ENCODE measurements at places on chromosomes 6 and 20.

DNA sequence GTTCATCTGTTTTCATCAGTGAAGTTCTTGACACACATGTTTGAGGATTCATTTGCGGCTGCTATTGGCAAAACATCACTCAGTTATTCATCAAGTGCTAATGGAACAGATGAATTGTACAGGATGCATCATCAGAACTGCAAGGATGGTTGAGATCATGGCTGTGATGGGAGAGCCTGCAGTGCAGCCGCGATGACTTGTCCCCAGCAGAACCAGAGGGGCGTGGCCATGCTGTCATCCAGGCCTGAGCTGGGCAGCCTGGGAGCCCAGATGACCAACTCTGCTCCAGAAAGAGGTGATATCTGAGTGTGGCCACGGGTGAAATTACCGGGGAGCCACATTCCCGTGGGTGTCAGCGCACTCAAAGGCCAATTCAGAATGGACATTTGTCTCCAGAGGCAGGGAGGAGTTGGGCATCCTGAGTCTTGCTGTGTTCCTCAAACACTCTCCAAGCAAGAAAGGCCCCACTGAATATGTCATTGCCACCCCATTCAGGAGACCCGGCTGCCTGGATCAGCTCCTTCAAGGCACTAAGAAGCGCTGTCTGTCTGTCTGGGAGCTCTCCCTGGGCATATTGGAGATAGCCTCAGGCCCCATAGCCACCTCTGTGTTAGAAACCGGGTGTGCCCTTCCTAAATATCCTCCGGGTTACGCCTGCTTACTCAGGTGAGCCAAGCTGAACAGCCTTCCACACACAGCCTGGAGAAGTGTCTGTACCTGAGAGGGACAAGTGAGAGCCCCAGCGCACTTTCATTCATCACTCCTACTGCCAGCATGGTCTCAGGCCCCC, 66.7 kb downstream of the SYNDIG1 start:
- DNase-seq = no peak

DNA sequence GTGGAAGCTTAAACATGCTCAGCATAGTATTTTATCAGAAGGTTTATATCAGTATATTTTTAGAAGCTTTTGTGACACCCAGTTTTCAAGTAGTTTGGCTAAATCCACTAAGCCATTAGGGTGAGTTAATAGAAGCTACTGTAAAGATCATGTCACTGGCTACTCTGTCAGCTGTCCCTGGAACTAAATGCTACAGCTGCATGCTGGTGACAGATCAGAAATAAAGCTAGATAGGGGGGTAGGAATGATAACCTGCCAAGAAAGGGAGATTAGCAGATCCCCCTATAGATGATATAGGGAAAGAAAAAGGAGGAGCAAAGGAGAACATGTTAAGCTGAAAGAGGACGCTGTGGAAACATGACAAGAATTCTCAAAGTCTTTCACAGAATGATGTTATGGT, 363.2 kb downstream of the QKI start:
- no peak for DNase-seq

DNA sequence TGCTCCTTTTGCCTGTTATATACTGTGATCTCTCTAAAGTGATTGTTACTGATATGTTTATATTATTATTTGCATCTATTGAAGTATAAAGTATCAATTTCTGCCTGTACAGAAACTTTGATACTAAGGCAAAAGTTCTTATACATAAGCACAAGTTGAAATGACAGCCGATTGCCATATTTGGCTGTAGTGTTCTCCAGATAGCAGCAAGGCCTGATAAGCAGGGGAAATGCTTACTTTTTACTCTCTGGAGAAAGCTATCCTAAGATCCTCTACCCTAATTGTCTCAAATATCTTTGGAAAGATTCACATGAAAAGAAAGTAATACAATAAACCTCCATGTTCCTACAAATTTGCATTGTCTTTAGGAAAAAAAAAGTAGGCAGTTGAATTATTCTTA, 31.4 kb downstream of the SENP6 start:
- no peak for DNase-seq

DNA sequence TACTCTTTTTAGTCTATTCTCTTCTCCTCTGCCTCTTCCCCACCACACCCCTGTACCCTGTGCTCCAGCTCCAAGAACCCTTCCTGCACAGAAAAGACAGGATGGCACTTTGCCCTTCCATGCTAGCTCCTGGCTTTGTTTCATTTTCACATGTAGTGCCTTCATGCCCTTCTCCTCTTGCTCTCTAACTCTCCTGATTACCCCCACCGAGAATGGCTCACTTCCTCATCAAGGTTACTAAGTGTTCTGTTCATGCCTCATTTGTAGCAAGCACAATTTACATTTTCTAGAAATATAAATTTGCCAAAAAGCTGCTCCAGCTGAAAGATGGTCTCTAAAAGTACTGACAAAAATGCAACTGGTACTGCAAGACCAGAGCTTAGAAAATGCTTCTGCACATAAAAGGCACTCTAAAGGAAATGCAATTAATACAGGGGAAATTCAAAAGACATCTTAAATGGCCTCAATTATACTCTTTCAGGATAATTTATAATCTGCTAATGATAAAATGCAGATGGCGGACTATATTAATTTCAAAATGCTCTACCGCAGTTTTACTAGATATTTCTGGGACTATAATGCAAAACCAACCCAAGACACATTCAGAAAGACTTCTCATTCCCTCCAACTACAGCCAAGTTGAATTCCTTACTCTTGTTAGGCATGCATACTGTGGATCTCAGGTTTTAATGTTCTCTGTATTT, 570.2 kb downstream of the PRKN start:
- DNase-seq = no peak

All from activated CD4-positive, alpha-beta memory T cell treated with anti-CD3 and anti-CD28 coated beads, Interleukin-2, amount 10 ng/mL, durations not matched to agents 7 days and 5 days (primary cell).